ENCODE measurements at places on chromosomes 13 and 19.

- DNase-seq, result no peak
These were observed 1040.6 kb upstream of the SPRY2 start for GRCh38 chr13:81381560-81381959.

GRCh38 chr13:71213252-71213821 lies 653.7 kb downstream of the DACH1 start:
- DNase-seq, result no peak

DNA sequence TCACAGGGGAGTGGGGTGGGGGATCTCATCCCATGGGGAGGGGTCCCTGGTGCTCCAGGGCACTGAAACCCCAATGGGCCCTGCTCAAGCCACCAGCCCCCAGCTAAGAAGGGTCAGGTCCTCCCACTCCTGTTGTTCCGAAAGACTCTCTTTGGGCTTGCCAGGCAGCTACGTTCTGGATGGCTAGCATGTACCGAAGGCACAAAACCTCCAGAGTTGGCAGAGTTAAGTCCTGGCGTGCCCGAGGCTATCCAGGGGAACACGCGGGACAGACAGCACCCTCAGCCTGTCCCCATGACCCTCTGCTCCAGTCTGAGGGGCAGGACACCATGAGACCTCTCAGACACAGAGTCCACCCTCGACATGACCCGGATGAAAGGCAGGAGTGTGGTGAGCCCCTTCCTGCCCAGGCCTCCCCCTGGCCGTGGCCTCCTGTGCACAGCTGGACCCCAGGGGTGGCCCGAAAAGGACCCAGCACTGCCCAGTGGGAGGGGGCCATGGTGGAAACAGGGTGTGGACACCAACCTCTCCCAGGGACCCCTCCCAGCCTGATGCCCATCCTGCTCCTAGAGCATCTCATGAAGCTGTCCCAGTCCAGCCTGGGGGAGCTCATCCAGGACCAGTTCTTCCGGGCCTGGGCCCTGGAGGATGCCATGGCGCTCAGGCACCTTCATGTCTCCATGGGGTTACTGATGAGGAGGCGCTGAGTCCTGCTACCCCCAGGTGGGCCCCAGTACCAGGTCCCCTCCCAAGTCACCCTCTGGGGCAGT lies 53.0 kb upstream of the TPM4 start:
- DNase-seq, result no peak

GRCh38 chr13:113148940-113149503 lies 9.4 kb upstream of the PROZ start:
- DNase-seq, result no peak

DNA sequence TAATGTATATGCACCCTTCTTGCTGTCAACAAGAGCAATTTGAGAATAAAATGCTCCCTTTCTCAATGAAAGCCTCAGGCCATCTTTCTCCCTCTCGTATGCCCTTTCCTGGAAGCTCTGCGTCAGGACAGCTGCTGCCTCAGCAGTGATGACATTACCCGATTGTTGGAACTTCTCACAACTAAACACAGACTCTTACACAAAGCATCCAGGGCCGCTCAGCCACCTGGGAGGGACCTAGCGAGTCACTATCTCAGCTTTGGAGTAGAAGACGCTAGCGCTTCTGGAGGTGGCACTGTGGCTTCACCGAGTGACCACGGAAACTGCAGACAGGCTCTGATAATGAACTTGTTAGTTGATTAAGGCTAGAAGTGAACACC lies 153.2 kb upstream of the SOX1 start:
- DNase-seq, result no peak

DNA sequence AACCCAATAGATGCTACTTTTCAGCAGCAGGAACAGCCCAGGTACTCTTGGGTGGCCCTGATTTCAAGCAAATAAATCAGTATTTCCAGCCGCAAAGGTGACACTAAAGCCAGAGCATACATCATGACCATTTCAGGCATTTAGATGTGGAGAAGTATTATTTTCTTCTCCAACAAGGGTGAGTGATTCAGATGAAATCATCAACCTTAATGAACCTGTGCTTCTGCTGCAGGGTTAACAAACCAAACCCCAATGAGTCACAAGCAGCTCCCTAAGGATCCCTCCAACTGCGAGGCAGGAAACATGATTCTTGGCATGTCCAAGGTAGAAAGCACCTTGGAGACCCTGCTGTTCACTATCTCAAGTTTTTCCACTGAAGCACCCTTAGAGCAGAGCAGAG lies 32.7 kb downstream of the MBNL2 start:
- DNase-seq, result no peak

GRCh38 chr13:72005455-72005854 lies 138.5 kb upstream of the DACH1 start:
- no peak for DNase-seq

GRCh38 chr19:18397242-18398202 lies at the start of gene LRRC25:
TSS of gene LRRC25 (minus strand) at chr19:18397622. CDS start at chr19:18396963, 659 bp downstream.
- DNase-seq, result peak; percentile 44

- DNase-seq, result no peak
These were observed 27.1 kb downstream of the TMEM38A start for GRCh38 chr19:16688084-16688483.

- DNase-seq, result no peak
These were observed 893.4 kb upstream of the MIR17HG start for GRCh38 chr13:90454002-90454636.

GRCh38 chr19:5672708-5673459 lies 7.4 kb downstream of the MICOS13 start:
- no peak for DNase-seq

DNA sequence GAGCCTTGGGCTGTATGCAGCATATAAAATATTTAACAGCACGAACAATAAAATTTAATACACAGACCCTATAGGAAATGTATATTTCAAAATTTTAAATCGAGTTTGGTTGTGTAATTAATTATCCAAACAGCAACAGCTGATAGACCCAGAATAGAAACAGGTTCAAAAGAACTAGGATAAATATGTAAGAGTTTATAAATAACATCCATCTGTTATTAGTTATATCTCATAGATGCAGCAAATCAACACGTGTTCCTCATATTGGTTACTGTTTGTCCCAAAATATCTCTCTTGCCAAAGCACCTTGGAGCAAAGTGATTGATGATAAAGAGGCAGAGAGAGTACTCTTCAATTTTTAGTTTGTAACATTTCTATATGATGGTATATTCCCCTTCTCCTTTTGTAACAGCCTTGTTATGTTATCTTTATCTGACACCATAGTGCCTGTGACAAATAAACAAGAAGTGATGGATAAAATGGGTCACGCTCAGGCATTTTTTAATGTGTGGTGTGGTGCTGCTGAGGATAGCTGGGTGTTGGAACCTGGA lies 260.6 kb upstream of the NBEA start:
- no peak for DNase-seq

DNA sequence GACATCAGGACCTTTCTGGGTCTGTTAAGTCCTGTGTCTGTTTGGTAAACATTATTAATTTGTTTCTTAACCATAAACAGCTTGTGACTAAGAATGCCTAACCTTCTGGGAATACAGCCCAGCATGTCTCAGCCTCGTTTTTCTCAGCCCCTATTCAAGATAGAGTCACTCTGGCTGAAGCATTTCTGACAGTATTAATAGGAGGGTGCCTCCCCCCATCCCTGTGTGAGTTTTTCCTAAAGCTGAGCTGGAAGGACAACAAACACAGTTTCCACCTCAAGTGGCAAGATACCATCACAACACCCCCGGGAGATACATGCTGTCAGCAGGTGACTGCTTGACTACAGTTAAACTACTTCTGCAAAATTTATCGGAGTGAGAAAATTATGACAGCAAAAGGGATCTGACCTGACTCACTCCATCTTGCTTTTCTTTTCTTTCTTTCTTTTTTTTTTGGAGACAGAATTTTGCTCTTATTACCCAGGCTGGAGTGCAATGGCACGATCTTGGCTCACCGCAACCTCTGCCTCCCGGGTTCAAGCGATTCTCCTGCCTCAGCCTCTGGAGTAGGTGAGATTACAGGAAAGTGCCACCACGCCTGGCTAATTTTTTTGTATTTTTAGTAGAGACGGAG lies 59.3 kb upstream of the ABCC4 start:
- DNase-seq, result no peak

- DNase-seq, result no peak
These were observed 14.1 kb upstream of the MYH14 start for GRCh38 chr19:50189331-50189730.

DNA sequence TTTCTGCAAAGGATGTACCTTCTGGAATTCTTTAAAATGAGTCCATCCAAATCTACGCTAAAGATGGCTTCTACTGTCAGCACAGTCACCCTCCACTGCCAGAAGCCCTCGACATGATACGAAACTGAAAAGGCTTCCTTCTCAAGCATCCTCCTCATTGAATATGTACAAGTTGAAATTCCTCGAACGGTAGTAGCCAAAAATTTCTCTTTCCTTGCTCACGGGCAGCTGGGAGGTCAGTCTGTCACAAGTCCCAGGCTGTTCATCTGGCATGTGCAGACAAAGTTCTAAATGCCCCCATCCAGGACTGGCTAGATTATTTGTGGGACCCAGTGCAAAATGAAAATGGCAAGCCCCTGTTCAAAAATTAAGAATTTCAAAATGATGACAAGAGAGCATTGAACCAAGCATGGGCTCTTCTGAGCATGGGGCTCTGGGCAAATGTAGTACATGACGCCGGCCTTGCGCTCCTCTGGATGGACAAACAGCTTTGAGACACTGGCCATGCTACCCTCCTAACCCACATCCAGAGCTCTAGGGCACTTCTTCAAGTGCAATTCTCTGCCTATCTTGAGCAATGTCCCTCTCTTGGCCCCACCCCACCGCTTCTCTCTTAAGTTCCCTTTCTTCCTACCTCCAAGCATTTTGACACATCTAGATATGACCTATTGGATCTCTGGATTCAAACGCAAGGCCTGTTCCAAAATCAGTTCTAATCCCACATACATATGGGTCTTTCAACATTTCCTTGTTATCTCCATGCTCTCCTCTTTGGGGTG lies 78.9 kb upstream of the FLT1 start:
- no peak for DNase-seq

- no peak for DNase-seq
These were observed 2.2 kb downstream of the RGCC start for GRCh38 chr13:41459432-41460073.

DNA sequence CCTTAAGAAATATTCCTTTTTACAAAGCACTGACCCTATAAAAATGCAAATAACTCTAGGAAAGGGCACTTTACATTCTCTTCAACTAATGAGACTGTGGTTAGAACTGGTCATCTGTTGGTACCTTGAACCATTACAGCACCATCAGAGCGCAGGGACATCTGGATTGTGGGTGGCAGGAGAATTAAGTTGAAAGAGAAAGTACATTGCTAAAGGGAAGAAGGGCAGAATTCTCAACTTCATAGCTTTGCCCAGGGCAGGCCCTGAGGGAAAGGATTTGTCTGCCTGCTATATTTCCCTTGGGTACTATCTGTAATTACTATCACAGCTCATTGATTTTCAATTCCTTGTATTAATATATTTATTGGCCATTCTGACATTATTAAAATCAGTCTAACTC lies 196.8 kb downstream of the KLF12 start:
- no peak for DNase-seq

- DNase-seq, result no peak
These were observed 266.2 kb downstream of the MAB21L1 start for GRCh38 chr13:35210261-35210660.

GRCh38 chr13:65553096-65553727 lies 1676.9 kb downstream of the PCDH9 start:
- DNase-seq, result no peak

GRCh38 chr19:35704218-35704617 lies at the start of gene ZBTB32:
TSS of gene ZBTB32 (plus strand) at chr19:35704558. CDS start at chr19:35714627, 10,069 bp downstream.
- DNase-seq, result no peak

DNA sequence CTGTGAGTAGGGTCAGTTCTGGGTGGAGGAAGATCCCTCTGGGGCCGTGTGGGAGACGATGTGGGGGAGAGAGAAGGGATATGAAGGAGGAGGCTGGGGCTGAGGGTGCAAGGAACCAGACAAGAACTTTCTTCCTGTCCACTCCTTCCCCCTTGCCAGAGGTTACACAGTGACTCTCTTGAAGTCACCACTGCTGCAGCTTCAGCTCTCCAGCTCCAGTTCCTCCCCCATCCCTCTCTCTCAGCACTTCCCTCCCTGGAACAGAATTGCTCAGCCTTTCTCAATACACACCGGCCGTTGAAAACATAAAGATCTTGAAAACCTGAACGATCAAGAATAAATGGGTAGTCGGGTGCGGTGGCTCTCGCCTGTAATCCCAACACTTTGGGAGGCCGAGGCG lies 5.1 kb downstream of the ZSWIM9 start:
- no peak for DNase-seq
